ENCODE measurements at places on chromosomes 3 and 15.

- DNase-seq = peak; percentile 12
These were observed 25.8 kb upstream of the ANXA2 start for GRCh38 chr15:60423537-60423936.

- DNase-seq = peak; percentile 33
These were observed 684 bp upstream of the RPS27L start for GRCh38 chr15:63157891-63158431.

DNA sequence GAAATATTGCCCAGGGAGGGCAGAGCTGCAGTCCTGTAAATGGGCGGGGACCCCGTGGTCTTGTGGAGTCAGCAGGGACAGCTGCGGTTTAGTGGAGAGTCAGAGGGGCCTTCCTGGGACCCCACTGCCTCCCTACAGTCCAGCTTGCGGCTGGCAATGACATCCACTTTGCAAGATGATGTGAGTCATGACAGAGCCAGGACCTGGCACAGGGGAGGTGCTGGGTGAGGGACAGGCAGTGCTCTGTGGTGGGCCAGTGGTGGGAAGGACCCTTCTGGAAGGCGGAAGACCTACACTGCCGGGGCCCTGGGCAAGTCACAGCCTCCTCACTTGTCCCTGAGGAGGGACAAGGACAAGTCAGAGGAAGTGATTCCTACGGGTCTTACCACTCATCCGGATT, 17.8 kb downstream of the APBA2 start:
- DNase-seq = no peak

- DNase-seq = no peak
These were observed 124.0 kb upstream of the GOLGA6L4 start for GRCh38 chr15:84111575-84111974.

DNA sequence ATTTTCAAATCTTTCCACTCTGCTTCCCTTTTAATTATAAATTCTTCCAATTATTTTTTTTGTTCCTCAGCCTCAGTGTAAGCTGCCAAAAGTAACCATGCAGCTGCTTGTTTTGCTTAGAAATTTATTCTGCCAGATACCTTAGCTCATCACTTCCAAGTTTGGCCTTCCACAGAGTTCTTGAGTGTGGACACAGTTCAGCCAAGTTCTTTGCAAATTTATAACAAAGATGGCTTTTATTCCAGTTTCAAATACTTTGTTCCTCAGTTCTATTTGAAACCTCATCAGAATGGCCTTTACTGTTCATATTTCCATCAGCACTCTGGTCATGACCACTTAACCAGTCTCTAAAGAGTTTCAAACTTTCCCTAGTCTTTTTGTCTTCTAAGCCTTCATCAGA, 10.3 kb downstream of the RTP1 start:
- no peak for DNase-seq

- DNase-seq = no peak
These were observed 17.9 kb upstream of the ABI3BP start for GRCh38 chr3:101011136-101011535.

- DNase-seq = no peak
These were observed 657.1 kb downstream of the GRM7 start for GRCh38 chr3:7518026-7518425.

DNA sequence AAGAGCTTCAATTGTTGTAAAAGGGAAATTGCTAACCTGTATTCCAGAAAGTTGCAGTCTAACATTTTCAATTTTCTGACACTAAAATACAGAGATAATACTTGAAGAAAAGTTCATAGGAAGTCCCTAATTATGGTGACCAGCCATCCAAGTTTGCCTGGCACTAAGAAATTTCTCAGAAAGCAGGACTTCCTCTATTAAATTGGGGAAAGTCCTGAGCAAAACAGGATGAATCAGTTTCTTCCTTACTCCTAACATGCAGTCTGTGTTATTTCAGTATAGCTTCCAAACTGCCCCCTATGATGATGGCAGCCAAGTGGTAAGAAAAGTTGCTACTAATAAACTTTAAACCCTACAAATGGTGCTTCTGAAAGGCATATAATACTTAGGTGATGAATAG, 133.5 kb upstream of the SGO1 start:
- DNase-seq = no peak

DNA sequence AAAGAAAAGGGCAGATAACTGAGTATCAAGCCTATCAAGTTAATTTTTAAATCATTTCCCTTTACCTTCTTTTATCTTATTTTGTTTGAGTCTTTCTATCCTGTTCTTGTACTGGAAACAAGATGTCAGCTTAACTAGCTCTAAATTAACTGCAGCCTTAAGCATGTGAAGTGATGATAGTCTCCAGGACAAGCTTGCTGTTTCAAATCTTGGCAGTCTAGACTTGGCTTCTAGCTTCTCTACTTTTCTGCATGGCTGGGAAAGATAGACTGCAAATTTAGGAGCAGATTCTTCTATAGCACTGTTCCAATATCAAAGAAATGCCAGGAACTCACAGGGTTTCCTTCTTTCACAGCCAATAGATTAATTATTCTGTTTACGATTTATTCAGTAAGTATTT, 1034.4 kb downstream of the TUSC7 start:
- DNase-seq = no peak

GRCh38 chr3:173993299-173993698, 595.8 kb downstream of the NLGN1 start:
- no peak for DNase-seq

GRCh38 chr3:195727606-195728195, 6.9 kb downstream of the MUC20 start:
- no peak for DNase-seq

- no peak for DNase-seq
These were observed 1237.9 kb downstream of the ROBO2 start for GRCh38 chr3:78277801-78278200.

DNA sequence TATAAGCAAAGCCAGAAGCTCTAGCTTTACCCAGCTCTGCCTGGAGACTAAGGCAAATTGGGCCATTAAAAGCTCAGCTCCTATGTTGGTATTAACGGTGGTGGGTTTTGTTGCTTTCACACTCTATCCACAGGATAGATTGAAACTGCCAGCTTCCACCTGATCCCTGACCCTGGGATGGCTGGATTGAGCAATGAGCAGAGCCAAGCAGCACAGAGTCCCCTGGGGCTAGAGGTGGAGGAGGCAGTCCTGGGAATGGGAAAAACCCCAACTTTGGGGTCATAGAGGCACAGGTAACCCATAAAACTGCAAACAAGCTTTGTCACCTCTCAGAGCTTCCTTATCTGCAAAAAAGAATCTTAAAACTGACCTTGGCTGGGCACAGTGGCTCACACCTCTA, 6.6 kb downstream of the RHO start:
- DNase-seq = no peak

DNA sequence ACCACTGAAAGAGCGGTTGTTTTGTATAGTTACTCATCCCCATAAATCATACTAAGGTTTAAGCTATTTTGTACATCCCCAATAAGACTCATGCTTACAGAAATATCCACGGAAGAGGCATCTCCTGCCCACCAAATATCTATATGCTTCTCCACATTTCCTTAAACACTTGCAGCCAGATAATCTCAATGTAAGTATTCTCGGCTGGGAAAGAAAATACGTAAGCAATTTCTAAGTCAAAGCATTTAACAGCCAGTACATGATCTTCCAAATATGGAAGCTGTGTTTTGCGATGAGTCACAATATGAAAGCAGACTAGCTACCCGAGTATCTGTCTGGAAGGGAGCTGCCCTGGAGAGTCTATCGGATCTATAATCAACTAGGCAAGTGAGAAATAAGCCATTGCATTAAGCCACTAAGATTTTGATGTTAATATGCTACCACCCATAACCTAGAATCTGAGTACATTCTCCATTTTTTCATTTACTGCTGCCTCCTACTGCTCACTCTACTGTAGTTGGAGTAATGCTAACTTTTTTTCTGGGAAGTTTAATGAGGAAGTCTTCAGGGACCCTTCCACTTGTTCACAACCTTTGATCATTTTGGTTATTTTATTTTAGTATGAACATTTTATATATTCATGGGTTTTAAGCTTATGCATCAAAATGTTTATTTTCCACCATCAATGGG, 26.9 kb upstream of the ZMAT3 start:
- DNase-seq = no peak

- DNase-seq = no peak
These were observed 125.0 kb upstream of the CGNL1 start for GRCh38 chr15:57251308-57251707.
